ENCODE measurements at places on chromosomes 3 and 15. TPM values are rescaled to one million over a fixed set of nuclear protein-coding genes. Genes with fewer than 3 reads are reported as not detected.

Gene SPTBN5
- total RNA-seq = 1.7 TPM

Gene DBR1
- 22.0 TPM for total RNA-seq

DNA sequence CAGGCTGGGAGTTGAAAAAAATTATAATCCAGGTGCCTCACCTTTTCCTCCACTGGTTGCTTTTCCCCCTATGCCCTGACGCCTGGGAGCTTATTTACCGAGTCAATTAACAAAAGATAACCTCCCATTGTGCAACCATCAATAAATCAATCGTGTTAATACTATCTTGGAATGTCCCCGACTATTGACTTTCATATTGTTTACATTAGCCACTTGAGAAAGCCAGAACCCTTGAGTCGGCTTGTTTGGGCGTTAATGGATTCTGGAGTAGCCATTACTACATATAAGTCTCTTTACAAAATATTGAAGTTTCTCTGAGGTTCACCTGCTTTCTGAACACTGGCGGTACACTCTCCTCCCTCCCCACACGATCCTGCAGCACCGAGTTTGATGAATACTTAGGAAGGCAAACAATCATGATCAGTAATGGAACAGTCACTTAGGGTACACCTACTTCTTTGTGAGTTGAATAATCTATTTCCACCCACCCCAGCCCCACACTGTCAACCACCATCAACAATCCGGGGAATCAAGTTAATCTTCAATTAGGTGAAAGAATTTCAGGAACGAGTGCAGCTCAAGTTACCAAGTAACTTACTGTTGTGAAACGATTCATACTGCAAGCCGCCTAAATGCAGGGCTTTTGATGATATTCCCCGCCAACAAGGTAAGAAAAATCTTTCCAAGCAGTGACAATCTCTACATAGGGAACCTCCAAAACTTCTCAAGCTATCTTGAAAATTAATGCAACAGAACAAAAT lies 159.3 kb upstream of the NR2F2 start:
- no peaks in the 10 kb centered on the region for H3K4me1 ChIP-seq
- H3K4me3 ChIP-seq = no peak overlapping the region
- no peak overlapping the region for H3K27ac ChIP-seq
- peaks cover 31% of the 10 kb centered on the region for H3K27me3 ChIP-seq
- DNase-seq = no peak
- H3K36me3 ChIP-seq = no peaks in the 10 kb centered on the region

- H3K27ac ChIP-seq = no peak overlapping the region
- no peak for DNase-seq
- peaks cover 10% of the 10 kb centered on the region for H3K36me3 ChIP-seq
These were observed 33.7 kb downstream of the PSTPIP1 start for GRCh38 chr15:77028451-77029165.

DNA sequence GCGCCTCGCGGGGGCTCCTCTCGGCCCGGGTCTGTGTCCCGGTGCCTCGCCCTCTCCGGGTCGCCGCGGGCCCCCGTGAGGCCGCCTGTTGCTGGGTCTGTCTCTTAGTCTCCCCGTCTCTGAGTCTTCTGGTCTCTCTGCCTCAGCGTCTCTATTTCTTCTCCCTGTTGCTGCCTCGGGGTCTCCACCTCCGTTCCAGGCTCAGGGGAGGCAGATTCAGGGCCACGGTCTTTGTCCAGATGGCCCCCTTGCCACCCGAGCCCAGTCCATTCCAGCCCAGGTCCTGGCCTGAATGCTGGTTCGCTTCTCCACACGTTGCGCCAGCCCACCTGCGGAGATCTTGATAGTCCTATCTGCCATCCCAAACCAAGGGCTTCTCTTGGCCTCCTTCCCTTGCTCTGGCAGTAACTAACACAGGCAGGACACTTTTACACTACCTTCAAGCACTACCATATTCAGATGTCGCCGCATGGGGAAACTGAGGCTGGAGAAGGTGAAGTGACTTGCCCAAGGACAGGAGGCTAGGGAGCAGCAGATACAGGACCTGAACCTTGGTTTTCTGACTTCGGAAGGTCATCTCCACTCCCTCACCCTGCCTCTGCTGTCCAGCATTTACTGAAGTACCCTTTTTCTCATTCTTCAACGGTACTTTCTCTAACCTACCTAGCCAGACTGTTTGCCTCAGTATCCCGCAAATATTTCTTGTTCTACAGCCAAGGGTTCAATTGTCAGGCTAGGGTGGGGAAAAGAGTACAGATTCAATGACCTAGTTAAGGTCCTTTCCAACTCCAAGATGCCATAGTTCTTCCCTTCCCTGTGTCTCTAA lies 616 bp upstream of the IGDCC4 start:
- peaks cover 3% of the 10 kb centered on the region for H3K36me3 ChIP-seq
- H3K4me3 ChIP-seq = peak overlapping the region; percentile 81
- no peak for DNase-seq
- peaks cover 72% of the 10 kb centered on the region for H3K27me3 ChIP-seq
- H3K4me1 ChIP-seq = peaks cover 20% of the 10 kb centered on the region

GRCh38 chr15:40536501-40536900 lies 28.3 kb downstream of the CCDC32 start:
- no peak for DNase-seq
- no peaks in the 10 kb centered on the region for H3K36me3 ChIP-seq
- H3K4me1 ChIP-seq = no peaks in the 10 kb centered on the region
- no peak overlapping the region for H3K4me3 ChIP-seq
- no peaks in the 10 kb centered on the region for H3K27me3 ChIP-seq
- no peak overlapping the region for H3K27ac ChIP-seq

DNA sequence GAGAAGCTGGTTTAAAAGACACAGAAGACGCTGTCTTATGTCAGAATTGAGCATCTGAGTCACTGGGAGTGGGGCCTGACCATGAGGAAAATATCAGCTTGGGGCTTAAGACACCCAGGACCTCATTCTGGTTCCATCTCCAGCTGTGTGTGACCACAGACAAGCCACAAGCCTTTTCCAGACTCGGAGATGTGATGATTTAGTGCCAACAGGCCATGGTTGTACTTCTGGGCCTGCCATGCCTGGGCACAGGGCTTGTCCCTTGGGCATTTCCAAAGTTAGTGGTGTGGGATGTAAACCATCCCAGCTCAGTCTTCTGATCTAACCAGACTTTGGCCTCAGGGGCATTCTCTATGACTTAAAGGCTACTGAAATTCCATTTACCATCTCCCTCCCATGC lies 269.8 kb downstream of the RYR3 start:
- no peaks in the 10 kb centered on the region for H3K36me3 ChIP-seq
- no peak overlapping the region for H3K27ac ChIP-seq
- H3K4me3 ChIP-seq = no peak overlapping the region
- H3K4me1 ChIP-seq = no peaks in the 10 kb centered on the region
- H3K27me3 ChIP-seq = peaks cover 7% of the 10 kb centered on the region

Gene ENTPD3
- total RNA-seq = not detected

GRCh38 chr3:180870008-180870699 lies 42.3 kb upstream of the FXR1 start:
- peaks cover 35% of the 10 kb centered on the region for H3K27me3 ChIP-seq
- peak overlapping the region; percentile 40 for H3K27ac ChIP-seq
- peaks cover 6% of the 10 kb centered on the region for H3K4me1 ChIP-seq
- no peak for DNase-seq

Gene ISLR
- not detected for total RNA-seq

DNA sequence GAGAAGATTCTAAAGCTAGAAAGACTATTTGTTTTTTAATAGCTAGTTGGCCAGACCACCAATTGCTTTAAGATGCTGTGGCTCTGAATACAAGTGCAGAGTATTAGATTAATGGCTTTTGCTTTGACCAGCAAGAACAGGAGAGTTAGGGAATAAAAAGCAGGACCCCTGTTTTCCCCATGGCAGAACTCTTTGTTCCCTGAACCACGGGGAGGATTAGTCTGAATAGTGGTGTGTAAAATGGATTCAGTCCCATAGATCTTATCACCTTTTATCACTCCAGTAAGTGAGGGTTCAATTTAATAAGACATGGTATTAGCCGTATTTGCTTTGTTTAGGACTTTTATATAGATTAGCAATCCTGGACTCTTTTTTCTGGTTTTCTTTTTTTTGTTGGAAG lies 562.6 kb upstream of the DPPA4 start:
- H3K4me3 ChIP-seq = no peak overlapping the region
- no peaks in the 10 kb centered on the region for H3K27me3 ChIP-seq
- H3K36me3 ChIP-seq = no peaks in the 10 kb centered on the region
- peaks cover 8% of the 10 kb centered on the region for H3K4me1 ChIP-seq
- DNase-seq = no peak

Gene FETUB
- total RNA-seq = not detected

DNA sequence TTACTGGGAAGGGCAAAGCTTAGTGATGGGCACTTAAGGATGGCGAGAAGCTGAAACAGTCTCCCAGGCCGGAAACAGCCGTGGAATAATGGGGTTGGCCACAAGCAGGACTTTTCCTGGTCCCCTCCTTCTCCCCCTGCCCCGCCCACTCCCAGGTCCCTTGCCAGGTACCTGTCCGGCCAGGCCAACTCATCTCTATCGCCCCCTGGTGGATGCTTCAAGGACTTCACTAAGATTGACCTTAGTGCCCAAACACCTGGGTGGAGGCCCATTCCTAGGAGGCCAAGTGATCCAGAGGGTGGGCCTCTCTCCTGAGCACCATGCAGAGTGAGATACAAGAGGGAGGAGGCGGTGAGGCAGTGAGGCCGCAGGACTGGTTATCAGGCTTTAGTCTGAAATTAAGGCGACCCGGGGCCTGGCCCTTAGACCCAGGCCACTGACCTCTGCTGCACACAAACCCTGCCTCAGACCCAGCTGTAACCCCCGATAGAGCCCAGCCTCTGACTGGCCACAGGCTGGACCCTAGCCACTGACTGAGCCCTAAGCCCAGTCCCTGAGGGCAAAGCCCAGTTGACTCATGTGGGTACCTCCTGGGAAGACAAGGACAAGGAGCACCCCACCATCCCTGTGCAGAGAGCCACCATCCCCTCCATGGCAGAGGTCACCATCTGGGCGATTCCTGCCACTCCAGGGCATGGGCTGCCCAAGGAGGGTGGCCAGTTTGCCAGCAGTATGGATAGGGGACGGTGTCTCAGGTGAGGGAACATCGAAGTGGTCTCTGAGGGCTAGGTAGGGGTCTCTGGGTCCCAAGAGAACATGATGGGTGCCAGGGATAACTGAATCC lies 37.6 kb downstream of the VIPR1 start:
- peaks cover 7% of the 10 kb centered on the region for H3K4me1 ChIP-seq
- no peaks in the 10 kb centered on the region for H3K36me3 ChIP-seq
- no peak overlapping the region for H3K4me3 ChIP-seq
- no peaks in the 10 kb centered on the region for H3K27me3 ChIP-seq
- H3K27ac ChIP-seq = no peak overlapping the region
- DNase-seq = peak; percentile 70

DNA sequence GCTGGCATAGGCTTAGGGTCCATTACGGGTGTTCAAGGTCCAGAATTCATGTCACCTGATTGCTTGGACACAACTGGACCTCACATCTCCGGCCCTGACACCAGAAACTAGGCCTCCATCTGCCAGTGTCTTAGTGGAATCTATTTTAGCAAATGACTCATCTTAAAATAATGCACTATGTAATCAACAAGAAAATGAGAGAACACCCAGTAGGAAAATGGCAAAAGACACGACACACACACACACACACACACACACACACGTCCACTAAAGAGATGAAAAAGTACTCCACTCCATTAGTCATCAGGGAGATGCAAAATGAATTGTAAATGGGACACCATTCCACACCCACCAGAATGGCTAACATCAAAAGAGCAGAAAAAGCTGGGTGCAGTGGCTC lies 11.2 kb downstream of the APBA2 start:
- no peak overlapping the region for H3K27ac ChIP-seq
- H3K27me3 ChIP-seq = no peaks in the 10 kb centered on the region
- peaks cover 46% of the 10 kb centered on the region for H3K4me1 ChIP-seq
- H3K36me3 ChIP-seq = no peaks in the 10 kb centered on the region

DNA sequence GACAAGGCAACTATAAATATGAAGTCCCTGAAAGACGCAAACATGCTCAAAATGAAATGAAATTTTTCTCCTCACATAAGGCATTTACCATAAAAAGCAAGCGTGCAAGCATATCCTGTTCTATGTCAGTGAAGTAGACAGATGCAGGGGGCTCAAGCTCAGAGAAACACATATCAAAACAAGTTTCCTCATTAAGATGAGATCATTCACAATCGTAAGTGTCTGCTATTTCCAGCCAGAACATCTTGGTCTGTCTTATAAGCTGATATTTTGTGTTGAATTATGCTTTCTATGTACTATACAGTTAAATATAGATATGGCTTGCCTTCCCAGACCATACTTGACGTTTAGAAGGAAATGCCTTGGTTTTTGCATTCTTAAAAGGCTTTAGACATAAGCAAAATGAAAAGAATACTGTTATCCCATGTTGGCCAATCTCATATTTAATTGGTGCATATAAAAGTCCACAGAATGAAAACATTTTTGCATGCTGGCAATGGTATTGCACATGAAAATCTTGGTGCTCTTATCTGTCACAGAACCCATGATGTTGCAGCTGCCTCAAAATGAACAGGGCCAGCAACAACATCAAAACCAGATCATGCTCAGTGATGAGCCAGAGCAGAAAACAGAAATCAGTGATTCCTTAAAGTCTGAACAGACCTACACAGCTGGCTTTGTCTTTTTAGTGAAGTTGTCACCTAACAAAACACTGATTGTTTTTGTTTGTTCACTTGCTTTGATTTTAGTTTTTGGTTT lies 65.4 kb downstream of the SIDT1 start:
- no peaks in the 10 kb centered on the region for H3K36me3 ChIP-seq
- H3K27me3 ChIP-seq = no peaks in the 10 kb centered on the region
- DNase-seq = no peak
- H3K27ac ChIP-seq = no peak overlapping the region

Gene NEK11
- 2.7 TPM for total RNA-seq

GRCh38 chr3:50182533-50183099 lies 8.8 kb upstream of the GNAT1 start:
- DNase-seq = no peak
- H3K27ac ChIP-seq = no peak overlapping the region
- no peaks in the 10 kb centered on the region for H3K4me1 ChIP-seq
- no peaks in the 10 kb centered on the region for H3K36me3 ChIP-seq
- H3K27me3 ChIP-seq = no peaks in the 10 kb centered on the region

DNA sequence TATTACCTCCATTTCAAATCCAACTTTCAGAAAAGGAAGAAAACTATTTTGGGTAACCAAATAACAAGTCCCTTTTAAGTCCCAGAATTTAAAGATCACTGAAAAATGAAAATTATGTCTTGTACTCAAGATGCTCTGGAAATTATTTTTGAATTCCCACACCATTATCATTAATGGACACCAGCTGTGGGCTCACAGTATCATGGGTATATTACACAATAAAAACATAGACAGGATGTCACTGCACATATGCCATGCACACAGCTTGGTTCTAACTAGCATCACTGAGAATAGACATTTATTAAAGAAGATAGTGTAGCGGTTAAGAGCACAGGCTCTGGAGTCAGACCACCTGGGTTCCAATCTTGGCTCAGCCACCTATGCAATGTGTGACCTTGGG lies 130.4 kb downstream of the FRMD5 start:
- H3K27me3 ChIP-seq = peaks cover 15% of the 10 kb centered on the region
- peaks cover 9% of the 10 kb centered on the region for H3K4me1 ChIP-seq
- H3K27ac ChIP-seq = no peak overlapping the region
- H3K4me3 ChIP-seq = no peak overlapping the region
- H3K36me3 ChIP-seq = no peaks in the 10 kb centered on the region

- no peak overlapping the region for H3K27ac ChIP-seq
- no peak overlapping the region for H3K4me3 ChIP-seq
- H3K27me3 ChIP-seq = no peaks in the 10 kb centered on the region
- no peak for DNase-seq
These were observed 109.1 kb downstream of the UBE3A start for GRCh38 chr15:25329696-25330095.

Gene PIF1
- 33.3 TPM for total RNA-seq

Gene SAMMSON
- total RNA-seq = not detected
